ENCODE measurements at places on chromosomes 13 and 19. TPM values are rescaled to one million over a fixed set of nuclear protein-coding genes. Genes with fewer than 3 reads are reported as not detected.

The CGB1 gene
- total RNA-seq: 1.00 TPM

The PSG11 gene
- total RNA-seq: not detected

The SLC5A5 gene
- not detected for total RNA-seq

- H3K27ac ChIP-seq: no peak overlapping the region
- no peak for DNase-seq
- H3K36me3 ChIP-seq: no peaks in the 10 kb centered on the region
- H3K27me3 ChIP-seq: no peaks in the 10 kb centered on the region
- peaks cover 15% of the 10 kb centered on the region for H3K4me1 ChIP-seq
- H3K4me3 ChIP-seq: no peak overlapping the region
Observed at GRCh38 chr13:41455725-41456419, 1.5 kb upstream of the RGCC start.

- no peaks in the 10 kb centered on the region for H3K27me3 ChIP-seq
- H3K4me1 ChIP-seq: no peaks in the 10 kb centered on the region
- H3K4me3 ChIP-seq: no peak overlapping the region
- DNase-seq: no peak
- H3K36me3 ChIP-seq: peaks cover 14% of the 10 kb centered on the region
- H3K27ac ChIP-seq: no peak overlapping the region
Observed at GRCh38 chr19:13806728-13807127, 11.5 kb downstream of the ZSWIM4 start.

DNA sequence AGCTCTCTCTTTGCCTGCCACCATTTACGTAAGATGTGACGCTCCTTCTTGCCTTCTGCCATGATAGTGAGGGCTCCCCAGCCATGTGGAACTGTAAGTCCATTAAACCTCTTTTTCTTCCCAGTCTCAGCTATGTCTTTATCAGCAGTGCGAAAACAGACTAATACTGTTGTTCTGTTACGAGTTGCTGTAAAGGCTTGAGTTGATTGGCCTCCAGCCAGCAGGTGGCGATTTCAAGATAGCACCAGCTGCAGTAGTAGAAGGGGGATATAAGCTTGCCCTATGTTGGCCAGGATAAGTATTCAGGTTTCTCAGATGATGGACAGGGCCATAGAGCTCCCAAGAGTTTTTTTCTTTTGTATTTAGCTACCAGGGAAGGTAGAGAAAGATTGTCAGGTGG is 385.5 kb downstream of the MZT1 start:
- no peaks in the 10 kb centered on the region for H3K36me3 ChIP-seq
- no peak for DNase-seq
- H3K4me3 ChIP-seq: no peak overlapping the region
- H3K4me1 ChIP-seq: no peaks in the 10 kb centered on the region
- H3K27ac ChIP-seq: no peak overlapping the region

GRCh38 chr13:42991898-42992763 is at the start of gene EPSTI1:
Gene EPSTI1, minus strand, starts transcription at chr13:42992241. Its CDS starts 76 bp downstream, at chr13:42992165.
- H3K4me3 ChIP-seq: peak within 1 kb of the TSS; percentile 57
- H3K4me1 ChIP-seq: peaks cover 37% of the 10 kb centered on the region
- DNase-seq: peak; percentile 65
- no peaks in the 10 kb centered on the region for H3K27me3 ChIP-seq

DNA sequence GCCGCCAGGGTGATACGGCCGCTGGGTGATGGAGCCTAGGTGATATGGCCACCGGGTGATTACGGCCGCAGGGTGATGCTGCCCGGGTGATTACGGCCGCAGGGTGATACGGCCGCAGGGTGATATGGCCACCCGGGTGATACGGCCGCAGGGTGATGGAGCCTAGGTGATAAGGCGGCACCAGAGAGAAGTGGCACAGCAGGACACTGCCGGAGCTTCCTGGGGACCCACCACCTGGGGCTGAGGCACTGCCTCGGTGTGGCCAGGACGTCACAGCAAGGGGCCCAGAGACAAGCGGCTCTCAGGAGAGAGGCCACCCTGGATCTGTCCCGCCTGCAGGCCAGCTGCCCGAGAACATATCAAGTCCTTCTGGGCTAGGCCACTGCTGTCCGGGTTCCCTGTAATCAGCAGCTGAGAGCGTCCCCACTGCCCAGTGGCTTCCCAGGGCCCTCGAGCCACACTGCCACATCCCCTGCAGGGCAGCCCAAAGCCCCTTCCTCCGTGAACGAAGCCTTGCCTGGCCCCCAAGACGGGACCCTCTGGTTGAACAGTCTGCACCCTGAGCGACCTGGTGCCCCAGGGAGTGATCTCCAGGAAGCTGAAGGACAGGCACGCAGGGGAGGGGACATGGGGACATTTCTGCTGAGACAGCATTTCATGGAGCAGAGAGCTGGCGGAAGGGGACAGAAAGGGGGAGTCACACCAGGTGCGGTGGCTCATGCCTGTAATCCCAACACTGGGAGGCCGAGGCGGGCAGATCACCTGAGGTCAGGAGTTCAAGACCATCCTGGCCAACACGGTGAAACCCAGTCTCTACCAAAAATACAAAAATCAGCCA is 22.1 kb downstream of the ZNF787 start:
- DNase-seq: no peak
- no peaks in the 10 kb centered on the region for H3K27me3 ChIP-seq

DNA sequence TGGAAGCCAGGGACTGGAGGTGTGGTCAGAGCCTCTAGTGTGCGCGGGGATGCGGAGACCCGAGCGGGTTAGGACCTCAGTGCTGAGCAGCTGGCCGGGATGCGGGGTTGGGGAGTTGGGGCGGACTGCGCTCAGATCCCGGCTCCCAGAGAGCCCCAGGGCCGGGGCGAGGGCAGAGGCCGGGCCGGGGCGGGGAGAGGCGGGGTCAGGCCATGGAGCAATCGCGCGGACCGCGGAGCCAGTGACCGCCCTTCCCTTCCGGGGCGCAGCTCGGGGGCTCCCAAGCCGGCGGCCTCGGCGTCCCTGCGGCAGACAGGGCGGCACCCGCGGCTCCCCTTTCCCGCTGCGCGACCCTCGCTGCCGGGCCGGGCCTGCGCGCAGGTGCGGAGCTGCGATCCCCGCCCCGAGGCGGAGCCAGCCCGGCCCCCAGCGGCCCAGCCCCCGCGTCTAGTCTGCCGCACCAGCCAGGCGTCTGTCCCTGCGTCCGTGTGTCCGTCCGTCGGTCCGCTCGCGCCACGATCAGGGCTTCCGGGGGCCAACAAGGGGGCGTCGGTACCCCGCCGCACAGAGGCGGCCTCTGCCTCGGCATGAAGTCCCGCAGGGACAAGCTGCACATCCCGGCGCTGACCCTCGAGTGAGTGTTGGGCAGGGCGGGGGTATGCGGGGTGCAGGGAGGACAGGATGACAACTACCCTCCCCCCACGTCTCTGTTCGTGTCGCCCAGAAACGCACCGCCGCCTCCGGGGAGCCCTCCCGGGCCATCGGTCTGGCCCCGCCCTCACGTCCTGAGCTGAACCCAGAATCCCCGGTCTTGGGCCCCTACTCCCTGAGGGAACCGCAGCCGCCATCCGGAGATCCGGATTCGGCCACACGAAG is 12.4 kb downstream of the MAST3 start:
- peak overlapping the region; percentile 60 for H3K4me3 ChIP-seq
- no peaks in the 10 kb centered on the region for H3K27me3 ChIP-seq
- no peaks in the 10 kb centered on the region for H3K36me3 ChIP-seq
- H3K4me1 ChIP-seq: peaks cover 12% of the 10 kb centered on the region
- no peak for DNase-seq

- no peaks in the 10 kb centered on the region for H3K27me3 ChIP-seq
- H3K27ac ChIP-seq: no peak overlapping the region
- no peak overlapping the region for H3K4me3 ChIP-seq
- no peak for DNase-seq
- no peaks in the 10 kb centered on the region for H3K36me3 ChIP-seq
- no peaks in the 10 kb centered on the region for H3K4me1 ChIP-seq
Observed at GRCh38 chr13:73997964-73998363, 136.2 kb downstream of the KLF12 start.

- no peaks in the 10 kb centered on the region for H3K36me3 ChIP-seq
- no peak overlapping the region for H3K27ac ChIP-seq
- H3K4me3 ChIP-seq: no peak overlapping the region
- no peaks in the 10 kb centered on the region for H3K4me1 ChIP-seq
- H3K27me3 ChIP-seq: no peaks in the 10 kb centered on the region
- DNase-seq: no peak
Observed at GRCh38 chr19:54077334-54077733, 3.8 kb downstream of the TARM1 start.

DNA sequence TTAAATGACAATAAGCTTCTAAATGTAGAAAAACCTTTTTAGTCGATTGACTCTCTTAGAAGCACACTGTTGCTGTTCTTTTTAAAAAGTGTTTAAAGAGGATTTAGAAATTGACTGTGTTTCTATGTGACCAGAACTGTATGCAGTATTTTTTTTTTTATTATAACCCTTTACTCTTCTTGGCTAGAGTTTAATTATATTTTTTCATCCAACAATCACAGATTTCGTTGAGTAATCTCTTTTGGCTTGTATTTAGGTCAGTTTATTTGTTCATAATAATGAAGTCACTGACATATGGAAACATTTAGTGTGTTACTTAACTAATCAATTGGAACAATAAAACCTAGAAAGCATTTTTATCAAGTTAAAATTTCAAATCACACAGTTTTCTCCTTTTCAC is 19.9 kb downstream of the CSNK1A1L start:
- no peaks in the 10 kb centered on the region for H3K4me1 ChIP-seq
- H3K27ac ChIP-seq: no peak overlapping the region
- no peaks in the 10 kb centered on the region for H3K27me3 ChIP-seq
- DNase-seq: no peak
- H3K36me3 ChIP-seq: no peaks in the 10 kb centered on the region

- no peaks in the 10 kb centered on the region for H3K36me3 ChIP-seq
- no peaks in the 10 kb centered on the region for H3K27me3 ChIP-seq
- no peaks in the 10 kb centered on the region for H3K4me1 ChIP-seq
- H3K4me3 ChIP-seq: no peak overlapping the region
Observed at GRCh38 chr13:41976476-41976875, 15.6 kb upstream of the VWA8 start.

- DNase-seq: no peak
- no peaks in the 10 kb centered on the region for H3K27me3 ChIP-seq
- no peak overlapping the region for H3K27ac ChIP-seq
- no peaks in the 10 kb centered on the region for H3K4me1 ChIP-seq
Observed at GRCh38 chr13:56670563-56670962, 470.2 kb upstream of the PRR20A start.

GRCh38 chr13:75760131-75761021 is 124.2 kb downstream of the LMO7 start:
- H3K27ac ChIP-seq: no peak overlapping the region
- H3K4me3 ChIP-seq: no peak overlapping the region
- H3K27me3 ChIP-seq: no peaks in the 10 kb centered on the region
- no peak for DNase-seq
